NCI-H1105 (cell line): ENCODE measurements at places on chromosomes 4 and X.
A peak's percentile ranks its signal among the peaks of the same experiment; 100 is the strongest.

GRCh38 chr4:177220376-177220775, 89.3 kb upstream of the NEIL3 start:
- no peak for DNase-seq

GRCh38 chr4:156968479-156968984, 3.1 kb downstream of the PDGFC start:
- peak; percentile 28 for DNase-seq

- no peak for DNase-seq
These were observed 158.4 kb downstream of the EMCN start for GRCh38 chr4:100359441-100359840.

- DNase-seq, result no peak
These were observed 28.1 kb downstream of the STARD8 start for GRCh38 chrX:68675571-68675970.

DNA sequence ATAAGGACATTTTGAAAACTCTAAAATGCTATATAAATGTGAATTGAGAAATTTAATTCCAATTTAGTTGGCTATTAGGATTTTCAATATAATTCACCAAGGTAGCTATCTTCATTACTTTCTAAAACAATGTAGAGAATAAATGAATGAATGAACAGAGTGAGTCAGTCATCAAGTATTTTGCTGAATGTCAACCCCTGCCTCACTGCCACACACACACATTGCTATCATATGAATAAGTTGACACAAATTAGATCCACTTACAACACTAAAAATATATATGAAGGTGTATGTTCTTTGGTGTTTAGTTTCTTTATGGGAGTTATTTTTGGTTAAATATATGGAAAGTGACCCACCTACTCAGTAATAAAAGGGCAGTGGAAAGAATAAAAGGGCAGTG, 141.4 kb upstream of the SMIM10 start:
- DNase-seq, result no peak

DNA sequence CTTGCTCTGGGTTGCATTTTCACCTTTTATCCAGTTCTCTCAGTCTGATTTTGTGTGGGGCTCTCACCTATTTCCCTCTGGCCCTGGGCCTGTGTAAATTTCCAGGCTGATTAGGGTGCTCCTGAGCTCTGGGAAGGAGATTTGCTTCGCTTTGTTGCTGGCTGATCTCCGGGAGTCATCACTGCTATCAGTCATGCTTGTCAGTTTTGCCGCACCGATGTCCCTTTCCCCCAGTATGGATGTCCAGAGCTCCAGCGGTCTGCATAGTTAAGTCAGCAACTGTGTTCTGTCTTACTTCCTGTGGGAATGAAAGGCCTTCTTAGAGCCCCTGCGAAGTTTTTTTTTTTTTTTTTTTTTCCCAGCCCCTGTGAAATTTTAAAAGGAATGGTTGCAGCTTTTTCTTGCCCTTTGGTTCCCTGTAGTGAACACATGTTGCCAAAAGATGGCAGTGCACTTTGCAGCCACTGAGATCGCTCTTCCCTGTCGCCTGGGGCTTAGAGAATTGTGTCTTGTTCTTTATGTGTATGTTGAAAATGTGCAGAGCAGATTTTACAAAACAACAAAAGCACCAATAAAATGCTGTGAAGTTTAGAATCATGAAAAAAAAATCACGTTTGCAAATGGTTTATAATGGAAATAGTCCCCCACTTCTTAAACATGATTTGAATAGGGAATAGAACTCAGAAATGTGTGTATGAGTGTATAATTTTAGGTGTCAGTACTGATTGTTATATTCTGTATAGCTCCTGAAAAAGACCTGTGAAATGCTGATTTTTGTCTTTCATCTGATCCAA, 109.1 kb upstream of the SLC4A4 start:
- DNase-seq, result no peak

DNA sequence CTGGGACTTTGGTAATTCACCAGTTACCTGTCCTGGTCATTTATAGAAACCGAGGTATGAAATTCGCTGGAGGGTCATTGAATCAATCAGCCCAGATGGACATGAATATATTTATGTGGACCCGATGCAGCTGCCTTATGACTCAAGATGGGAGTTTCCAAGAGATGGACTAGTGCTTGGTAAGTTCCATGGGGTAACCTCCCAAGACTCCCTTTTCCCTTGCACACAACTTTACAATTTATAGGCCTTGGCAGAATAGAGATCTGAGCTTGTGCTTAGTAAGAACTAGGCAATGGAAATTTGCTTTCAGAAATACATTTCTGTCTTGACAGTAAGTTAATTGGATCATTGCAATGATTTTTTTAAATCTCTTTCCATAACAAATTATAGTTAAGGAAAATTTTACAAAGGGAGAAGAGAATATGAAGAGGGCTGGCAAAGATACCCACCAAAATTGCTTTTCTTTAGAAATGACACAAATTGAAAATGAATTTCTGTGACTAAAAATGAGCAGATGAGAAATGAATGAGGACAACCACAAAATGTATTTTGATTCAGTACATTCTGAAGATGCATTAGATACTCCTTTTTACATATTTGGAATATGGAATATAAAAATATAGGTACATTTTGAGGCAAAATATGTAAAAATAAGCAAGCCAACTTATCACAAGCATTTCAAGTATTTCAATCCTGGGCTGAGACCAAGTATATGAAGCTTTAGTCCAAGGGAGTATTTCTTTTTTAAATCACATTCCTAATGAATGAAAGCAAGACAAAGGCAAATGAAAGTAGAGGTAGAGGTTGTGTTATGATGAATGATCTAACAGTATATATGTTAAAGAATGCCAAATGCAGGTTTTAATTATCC, 45.9 kb downstream of the PDGFRA start:
- DNase-seq, result no peak

DNA sequence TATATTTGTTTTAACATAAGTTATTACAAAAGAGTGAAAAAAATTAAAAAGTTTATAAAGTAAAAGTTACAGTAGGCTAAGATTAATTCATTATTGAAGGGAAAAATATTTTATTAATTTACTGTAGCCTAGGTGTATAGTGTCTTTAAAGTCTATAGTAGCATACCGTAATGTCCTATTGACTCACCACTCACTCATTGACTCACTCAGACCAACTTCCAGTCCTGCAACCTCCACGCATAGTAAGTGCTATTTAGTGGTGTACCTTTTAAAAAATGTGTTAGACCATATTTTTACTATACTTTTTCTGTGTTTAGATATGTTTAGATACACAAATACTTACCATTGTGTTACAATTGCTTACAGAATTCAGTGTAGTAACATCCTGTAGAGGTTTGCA, 841.1 kb downstream of the CENPC start:
- DNase-seq, result no peak

- DNase-seq, result no peak
These were observed 43.0 kb upstream of the PDLIM5 start for GRCh38 chr4:94408549-94409374.

DNA sequence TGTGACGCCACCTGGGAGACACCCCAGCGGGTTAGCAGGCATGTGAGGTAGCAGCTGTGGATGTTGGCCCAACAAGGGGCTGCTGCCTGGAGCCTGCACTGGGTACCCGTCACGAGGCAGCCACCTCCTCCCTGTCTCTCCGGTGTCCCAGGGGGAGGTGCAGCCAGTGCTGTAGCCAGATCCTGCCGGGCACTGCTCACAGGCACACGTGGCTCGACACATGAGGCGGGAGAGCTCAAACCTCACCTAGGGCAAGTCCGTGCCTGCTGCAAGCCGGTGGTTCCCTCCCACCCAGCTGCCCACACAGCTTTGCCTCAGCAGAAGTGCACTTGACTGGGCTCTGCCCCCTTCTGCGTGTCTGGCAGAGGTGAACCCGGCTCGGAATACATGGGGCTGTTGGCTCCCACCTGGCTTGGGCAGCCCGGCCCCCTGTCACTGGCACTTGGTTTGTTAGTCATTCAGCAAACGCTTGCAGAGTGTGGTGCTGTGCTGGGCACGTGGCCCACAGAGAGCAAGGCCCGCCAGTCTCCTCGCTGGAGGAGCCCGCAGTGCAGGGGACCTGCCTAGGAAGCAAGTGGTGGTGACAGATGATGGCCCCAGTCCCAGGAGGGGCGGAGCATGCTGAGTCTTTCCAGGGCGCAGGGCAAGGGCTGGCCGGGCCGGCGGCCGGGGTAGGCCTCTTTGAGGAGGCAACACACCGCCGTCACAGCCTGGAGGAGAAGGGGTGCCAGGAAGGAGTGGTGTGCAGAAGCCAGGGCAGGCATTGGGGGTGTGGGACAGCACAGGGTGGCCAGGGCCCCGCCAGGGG, 10.1 kb upstream of the SH3TC1 start:
- DNase-seq, result peak; percentile 93

DNA sequence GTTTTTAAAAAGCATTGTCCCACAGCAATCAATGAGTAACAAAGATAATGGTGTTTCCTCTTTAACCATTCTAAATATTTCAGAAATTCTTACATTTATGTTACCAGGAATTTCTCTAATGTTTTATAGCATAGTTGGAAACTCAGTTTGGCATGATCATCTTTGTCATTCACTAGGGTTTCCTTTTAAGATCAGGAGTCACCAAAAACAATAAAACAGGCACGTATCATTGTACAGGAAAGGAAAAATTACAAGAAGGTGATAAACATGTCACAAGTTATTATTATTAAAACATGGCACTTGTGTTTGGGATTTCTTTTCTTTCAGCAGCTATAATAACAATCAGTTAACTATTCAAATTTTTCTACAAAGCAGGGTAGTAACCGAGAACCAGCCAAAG, 84.0 kb downstream of the SLC10A7 start:
- DNase-seq, result no peak

DNA sequence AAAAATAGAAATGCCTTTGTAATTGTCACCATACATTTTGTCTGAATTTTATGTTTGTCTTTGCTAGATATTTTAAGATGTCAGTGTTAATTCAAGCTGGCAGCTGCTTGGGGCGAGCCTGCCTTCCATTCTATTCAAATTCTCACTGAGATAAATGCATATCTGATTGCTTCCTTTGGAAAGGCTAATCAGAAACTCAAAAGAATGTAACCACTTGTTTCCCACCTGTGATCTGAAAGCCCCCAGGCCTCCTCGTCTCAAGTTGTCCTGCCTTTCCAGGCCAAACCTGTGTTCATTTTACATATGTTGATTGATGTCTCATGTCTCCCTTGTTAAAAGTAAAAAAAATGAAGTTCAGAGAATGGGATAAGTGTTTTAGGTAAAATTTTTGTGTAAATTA, 318.7 kb upstream of the TECRL start:
- no peak for DNase-seq

- peak; percentile 62 for DNase-seq
These were observed 133.0 kb upstream of the TMLHE start for GRCh38 chrX:155745792-155746191.

DNA sequence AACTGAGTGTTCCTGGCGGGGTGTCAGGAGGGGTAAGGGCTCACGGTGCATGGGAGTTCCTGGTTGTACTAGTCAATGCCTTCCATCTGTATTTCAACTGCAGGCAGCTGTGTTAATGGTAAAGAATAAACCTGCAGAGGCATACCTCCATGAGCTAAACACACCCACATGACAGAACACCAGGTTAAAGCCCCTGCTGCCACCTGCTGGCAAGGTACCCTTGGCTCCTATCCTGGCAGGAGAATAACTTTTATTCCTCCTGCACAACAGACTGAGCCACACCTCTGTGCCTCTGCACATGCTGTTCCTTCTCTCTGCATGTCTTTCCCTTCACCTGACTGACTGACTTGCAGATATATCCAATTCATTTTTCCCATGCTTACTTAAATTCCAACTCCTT, 11.1 kb downstream of the ITIH6 start:
- DNase-seq, result no peak

DNA sequence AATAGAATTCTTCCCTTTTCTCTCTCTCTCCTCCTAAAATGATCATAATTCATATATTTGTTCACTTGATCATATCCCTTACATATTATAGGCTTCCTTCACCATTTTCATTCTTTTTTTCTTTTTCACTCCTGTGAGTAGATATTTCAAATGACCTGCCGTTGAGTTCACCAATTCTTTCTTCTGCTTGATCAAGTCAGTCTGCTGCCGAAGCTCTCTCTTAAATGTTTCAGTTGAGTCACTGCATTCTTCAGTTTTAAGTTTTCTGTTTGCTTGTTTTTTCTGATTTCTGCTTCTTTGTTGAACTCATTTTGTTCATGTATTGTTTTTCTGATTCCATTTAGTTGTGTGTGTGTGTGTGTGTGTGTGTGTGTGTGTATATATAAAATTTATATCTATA, 354.3 kb downstream of the GPAT3 start:
- DNase-seq, result no peak

- peak; percentile 19 for DNase-seq
These were observed 734 bp upstream of the GALNT7 start for GRCh38 chr4:173167758-173168395.

DNA sequence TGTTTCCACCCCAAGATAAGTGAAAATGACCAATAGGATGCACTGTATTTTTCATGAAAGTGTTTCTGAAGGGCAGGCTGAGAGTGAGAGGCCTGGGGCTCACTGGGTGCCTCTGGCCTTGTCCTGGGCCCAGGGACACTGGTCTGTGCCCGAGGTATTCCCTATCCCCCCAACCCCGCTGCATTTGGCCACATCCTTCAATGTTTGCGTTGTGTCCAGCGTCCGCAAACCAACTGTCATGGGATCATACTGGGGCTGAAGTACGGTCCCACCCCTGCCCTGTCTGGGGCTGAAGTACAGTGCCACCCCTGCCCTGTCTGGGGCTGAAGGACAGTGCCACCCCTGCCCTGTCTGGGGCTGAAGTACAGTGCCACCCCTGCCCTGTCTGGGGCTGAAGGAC, 22.0 kb upstream of the MSANTD1 start:
- DNase-seq, result no peak

DNA sequence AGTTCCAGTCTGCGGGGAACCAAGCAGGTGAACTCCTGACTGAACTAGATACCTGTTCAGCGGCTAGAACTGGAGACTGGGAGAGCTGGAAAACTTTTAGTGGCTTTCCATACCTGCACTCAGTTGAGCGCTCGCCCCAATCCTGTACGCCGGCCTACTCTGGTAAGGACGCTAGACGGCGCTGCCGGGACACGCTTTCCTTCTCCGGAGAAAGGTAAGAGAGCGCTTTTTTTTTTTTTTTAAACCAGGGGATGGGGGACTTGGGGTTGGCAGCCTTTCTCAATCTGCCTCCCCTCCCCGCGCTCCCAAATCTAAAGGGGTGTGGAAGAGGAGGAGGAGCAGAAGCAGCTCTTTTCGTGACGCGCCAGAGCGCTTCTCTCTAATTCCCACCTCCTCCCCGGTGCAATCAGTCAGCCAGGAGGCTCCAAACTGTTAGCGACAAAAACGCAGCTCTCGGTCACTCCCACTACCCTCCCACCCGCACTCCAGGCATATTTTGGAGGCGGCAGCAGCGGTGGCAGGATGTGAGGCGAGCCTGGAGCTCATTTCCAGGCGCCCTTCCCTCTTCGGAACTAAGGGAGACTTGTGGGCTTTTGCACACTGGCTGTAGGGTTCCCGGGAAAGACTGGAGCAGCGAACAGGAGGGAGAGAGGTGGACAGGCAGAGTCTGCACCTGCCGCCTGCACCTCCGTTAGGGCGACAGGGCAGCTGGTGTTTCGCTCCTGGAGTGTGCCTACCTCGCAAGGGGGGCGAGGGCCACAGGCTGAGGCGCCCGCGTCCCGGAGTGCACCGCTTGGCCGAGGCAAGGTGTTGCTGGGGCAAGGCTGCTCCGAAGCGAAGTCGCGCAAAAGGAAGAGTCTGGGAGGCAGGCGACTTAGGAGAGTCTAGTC, at the start of gene IL1RAPL2:
Gene IL1RAPL2 (plus strand): TSS at position 409 of the 890 bp plus-strand sequence.
- peak; percentile 21 for DNase-seq

GRCh38 chr4:122053186-122053585, 98.9 kb upstream of the BLTP1 start:
- DNase-seq, result no peak

GRCh38 chr4:109406337-109406931, 27.2 kb upstream of the SEC24B start:
- peak; percentile 7 for DNase-seq
